Endodermal cell (in vitro differentiated cells): ENCODE measurements at places on chromosomes 7 and 10.

DNA sequence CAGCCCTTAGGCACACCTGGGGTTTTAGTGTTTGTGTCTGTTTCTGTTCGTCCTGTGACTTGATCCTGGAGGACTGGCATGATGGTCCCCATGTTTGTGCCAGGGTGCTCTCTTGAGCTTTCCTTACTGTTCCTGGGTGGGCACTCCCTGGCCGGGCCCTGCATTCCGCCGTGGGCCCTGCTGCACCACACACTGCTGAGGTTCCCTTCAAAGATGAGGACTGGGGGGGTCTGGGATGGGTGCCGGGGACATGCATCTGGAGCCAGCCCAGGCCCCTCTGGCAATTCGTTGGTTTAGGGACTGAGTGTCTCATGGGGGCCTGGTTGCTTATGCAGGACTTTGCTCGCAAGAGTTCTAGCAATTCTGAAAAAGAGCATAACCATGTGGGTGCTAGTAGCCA lies 4.7 kb downstream of the AGAP3 start:
- no peak for DNase-seq

- DNase-seq, result no peak
These were observed 165.3 kb downstream of the WNT2 start for GRCh38 chr7:117157241-117158209.

DNA sequence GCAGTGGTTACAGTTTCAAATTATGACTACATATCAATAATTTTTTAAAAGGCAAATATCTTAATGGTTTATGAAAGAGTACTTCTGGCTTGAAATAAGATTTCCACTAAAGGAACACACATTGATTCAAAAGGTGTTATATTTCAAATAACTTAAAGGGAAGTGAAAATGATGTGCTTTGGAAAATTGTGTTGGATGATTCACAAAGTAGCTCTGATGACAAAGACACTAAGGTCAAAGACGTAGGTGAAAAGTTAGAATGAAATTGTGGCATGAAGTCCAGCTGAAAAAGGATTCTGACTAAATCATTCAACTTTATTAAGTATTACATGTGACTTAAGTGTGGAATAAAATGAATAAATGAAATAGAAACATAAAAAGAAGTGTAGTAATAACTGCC lies 20.8 kb upstream of the OR2A5 start:
- no peak for DNase-seq

DNA sequence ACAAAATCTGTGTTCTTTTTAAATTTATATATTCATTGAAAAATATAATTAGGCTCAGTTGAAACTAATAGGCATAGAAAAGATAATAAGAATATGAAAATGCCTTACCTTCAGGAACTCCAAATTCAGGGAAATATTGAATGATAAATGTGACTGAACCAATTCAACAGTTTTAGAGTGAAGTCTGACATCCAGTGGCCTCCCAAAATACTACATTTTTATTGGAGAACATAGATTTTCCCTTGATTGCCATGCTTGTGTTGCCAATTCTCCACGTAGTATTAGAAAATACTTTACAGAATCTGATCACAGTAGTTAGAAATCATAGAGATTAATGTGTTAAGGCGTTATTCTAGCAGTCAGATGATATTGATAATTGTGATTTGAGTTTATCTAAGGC lies 1246.7 kb downstream of the GATA3 start:
- no peak for DNase-seq

DNA sequence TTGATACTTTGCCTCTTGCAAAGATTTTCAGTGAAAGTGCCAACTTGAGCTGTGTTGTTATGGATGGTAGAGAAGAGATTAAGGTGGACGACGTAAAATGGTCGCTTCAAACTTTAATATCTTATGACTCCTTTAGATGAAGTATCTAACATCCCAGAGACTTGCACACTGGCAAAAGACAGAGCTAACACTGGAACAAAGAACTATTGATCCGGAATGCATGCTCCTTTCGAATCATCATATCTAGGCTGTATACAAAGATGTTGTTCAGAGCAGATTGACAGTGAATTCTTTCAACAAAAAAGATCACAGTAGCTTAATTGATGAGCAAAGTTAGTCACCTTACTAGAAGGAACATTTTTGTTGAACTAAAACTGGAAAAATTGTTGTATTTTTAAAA lies 592.7 kb downstream of the NXPH1 start:
- no peak for DNase-seq

DNA sequence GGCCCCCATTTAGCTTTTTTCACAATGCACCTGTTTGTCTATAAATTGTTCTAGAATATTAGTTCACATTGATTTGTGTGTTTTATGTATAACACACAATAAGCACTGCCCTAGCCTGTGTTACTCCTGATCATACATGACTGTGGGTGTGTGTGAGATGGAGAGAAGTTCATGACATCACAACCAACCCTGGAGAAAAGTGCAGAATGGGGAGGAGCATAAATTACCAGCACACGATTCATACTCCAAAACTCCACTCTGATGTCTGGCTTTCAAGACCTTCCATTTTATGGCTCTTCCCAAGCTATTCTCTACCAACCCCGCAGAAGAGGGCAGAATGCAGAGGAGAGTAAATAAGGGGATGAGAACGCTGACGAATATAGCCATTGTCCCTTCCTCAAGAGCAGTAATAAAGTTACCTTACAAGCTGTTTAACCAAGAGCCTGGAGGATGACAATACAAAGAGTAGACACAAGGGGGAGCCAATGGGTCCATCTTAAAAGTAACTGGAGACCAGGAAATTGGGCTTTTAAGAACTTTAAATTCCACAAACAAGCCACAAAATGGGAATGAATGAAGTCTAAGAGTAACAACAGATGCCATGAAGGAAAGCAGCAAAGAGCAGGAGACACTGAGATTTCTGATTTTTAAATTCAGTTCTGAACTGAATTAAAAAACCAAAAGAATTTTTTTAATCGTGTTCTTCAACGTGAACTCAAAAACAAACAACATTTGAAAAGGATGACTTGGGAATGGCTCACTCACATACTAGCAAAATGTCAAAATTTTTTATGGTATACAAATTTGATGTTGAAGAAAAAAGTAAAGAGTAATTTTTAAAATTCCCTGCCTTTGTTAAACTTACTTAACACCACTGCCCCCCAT lies 159.6 kb downstream of the PARD3 start:
- DNase-seq, result peak; percentile 89

- no peak for DNase-seq
These were observed 14.5 kb upstream of the CPA1 start for GRCh38 chr7:130365511-130366441.

GRCh38 chr10:112695539-112695938 lies 248.5 kb downstream of the VTI1A start:
- DNase-seq, result no peak

DNA sequence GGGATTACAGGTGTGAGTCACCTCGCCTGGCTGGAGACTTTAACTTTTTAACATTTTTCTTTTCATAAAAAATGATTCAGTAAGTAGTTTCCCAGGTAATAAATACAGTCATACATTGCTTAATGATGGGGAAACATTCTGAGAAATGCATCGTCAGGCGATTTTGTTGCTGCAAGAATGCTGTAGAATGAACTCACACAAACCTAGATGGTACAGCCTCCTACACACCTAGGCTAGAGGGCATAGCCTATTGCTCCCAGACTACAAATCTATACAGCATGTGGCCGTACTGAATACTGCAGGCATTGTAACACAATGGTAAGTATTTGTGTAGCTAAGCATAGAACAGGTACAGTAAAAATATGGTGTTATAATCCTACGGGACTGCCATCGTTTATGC lies 108.5 kb upstream of the SFMBT2 start:
- DNase-seq, result peak; percentile 9

DNA sequence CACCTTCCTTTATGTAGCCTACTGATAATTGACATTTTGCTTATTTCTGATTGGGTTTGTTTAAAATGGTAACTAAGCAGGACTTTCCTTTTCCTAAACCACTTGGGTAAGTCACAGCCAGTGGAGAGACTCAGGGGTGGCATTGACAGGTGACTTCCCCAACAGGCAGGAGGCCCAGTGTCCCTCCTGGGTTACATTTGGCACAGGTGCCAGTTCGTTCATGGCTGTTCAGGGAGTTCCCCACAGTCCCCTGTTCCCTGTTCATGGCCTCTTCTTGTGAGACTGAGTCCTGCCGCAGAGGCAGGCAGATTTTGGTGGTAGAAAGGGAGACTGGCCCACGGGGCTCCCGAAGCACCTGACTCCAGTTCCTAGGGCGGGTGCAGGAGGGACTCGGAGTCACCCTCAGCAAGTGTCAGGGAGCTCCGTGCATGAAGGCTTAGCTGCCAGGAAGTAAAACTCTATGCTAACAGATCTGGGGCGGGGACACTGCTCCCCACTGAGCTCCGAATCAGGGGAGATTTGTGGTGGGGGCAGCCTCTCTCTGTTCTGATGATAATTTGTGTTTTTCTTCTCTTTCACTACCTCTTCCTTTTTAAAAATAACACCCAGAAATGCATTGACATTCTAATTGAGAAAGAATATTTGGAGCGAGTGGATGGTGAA lies 84.1 kb downstream of the EZH2 start:
- DNase-seq, result no peak

- no peak for DNase-seq
These were observed 3.4 kb upstream of the KMT2E start for GRCh38 chr7:105010504-105011130.

DNA sequence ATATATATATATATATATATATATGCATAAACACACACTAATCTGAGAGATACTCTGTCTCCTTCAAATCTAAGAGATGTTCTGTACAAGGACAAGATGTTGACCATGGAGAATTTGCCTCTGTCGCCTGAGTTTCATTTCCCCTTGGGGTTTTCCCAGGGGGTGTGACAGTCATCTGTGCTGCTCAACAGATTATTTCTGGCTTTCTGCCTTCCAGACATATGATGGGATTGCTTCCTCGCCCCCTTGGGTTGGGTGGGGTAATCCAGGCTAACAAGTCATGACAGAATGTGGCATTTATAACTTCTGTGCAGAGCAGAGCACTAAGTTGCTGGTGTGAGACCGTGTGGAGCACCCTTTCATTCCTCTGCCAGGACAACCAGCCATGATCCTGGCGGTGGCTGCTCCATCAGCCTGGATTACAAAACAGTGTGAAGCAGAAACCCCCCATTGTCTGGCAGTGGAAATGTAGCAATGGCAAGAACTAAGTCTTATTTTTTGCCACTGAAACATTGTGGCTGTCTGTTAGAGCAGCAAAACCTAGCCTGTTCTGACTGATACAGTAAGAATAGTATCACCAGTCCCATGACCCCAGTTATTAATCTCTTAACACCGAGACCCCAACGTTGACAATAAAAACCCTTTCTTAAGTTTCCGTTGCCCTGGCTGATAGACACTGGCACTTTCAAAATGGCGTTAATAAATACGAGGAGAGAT lies 13.7 kb upstream of the USP6NL start:
- DNase-seq, result no peak

DNA sequence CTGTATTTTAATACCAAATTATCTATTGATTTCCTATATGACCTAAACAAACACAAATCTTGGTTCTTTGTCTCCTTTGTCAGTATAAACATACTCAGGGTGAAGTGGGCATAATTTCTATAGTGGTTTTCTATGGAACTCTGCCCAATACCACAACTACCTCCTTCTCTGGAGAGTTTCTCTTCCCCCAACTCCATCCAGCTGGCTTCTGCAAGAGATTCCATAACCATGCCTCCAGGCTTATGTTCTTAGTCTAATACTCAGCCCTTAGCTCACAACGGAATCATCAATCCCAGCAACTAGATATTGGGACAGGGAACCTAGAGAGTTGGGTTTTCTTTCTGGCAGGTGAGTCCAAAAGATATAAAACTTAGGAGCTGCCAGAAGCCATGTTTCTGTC lies 127.3 kb downstream of the TRIL start:
- no peak for DNase-seq

DNA sequence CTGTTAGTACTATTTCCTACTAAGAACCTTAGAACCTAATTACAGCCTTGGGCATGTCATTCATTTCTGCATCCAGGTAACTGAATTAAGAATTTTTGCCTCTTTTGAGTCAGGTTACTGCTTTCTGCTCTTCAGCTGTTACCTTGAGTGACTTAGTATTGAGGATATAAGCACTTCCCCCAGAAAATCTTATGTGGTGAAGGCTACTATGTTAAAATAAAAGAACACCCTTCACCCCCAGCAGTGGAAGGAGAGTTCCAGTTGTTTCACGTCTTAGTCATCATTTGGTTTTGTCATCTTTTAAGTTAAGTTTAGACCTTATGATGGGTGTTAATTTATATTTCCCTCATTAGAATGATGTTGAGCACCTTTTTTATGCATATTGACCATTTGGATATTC lies 82.8 kb downstream of the GLCCI1 start:
- DNase-seq, result no peak

DNA sequence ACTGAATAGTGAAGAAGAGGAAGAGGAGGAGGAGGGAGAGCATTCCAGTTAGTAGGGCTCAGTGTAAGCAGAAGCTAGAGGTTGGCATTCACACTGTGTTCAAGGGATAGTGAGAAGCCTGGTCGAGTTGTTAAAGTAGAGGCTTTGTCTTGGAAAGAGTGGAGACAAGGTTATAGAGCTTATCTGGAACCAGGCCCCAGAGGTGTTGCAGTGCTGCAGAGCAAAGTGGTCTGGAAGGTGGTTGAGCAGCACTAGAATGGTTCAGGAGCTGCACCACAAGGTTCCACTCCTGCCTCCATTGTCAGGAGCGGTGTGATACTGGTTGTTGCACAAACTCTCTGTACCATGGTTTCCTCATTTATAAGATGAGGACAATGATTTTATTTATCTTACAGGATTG lies 8.8 kb upstream of the PCGF5 start:
- no peak for DNase-seq

DNA sequence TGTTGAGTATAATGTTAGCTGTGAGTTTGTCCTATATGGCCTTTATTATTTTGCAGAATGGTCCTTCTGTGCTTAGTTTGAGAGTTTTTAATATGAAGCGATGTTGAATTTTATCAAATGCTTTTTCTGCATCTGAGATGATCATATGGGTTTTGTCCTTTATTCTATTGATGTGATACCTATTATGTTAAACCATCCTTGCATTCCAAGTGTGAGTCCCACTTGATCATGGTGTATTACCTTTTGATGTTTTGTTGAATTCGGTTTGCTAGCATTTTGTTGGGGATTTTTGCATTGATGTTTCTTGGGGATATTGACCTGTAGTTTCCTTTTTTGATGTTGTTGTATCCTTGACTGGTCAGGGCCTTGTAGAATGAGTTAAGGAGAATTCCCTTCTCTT lies 166.4 kb downstream of the MLLT10 start:
- no peak for DNase-seq

GRCh38 chr10:87503886-87504285 lies 807 bp upstream of the MINPP1 start:
- no peak for DNase-seq

DNA sequence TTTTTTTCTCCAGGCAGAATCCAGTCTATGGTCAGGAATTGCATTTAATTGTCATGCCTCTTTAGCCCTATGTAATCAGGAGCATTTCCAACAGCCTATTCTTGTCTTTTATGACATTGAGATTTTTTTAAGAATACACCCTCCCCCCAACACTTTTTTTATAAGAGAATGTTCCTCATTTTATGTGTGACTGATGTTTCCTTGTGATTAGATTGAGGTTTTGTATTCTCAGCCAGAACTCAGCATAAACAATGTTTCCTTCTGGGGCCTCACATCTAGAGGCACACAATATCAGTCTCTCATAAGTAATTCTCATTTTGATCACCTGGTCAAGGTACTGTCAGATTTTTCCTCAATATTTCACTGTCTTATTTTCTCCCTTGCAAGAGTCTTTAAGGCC lies 193.4 kb upstream of the PDE1C start:
- DNase-seq, result no peak
